Myocyte (in vitro differentiated cells): ENCODE measurements at places on chromosomes 1 and 21. TPM values are rescaled to one million over a fixed set of nuclear protein-coding genes. Genes with fewer than 3 reads are reported as not detected.

MAP3K7CL gene
- total RNA-seq = 57.4 and 115 TPM in 2 replicates

RIMKLA gene
- not detected in 2 replicates for total RNA-seq

OR10J1 gene
- not detected in 2 replicates for total RNA-seq

NBL1 gene
- 4.3 and 5.3 TPM in 2 replicates for total RNA-seq

PADI2 gene
- total RNA-seq = 352 and 536 TPM in 2 replicates

LORICRIN gene
- not detected in 2 replicates for total RNA-seq

LIN9 gene
- 2.1 and 4.4 TPM in 2 replicates for total RNA-seq

FOXE3 gene
- 0.16 TPM in 1 of 2 replicates, not detected in the other for total RNA-seq

- no peak for DNase-seq
Observed at GRCh38 chr21:41604583-41605041, 96.7 kb upstream of the TMPRSS2 start.

DNA sequence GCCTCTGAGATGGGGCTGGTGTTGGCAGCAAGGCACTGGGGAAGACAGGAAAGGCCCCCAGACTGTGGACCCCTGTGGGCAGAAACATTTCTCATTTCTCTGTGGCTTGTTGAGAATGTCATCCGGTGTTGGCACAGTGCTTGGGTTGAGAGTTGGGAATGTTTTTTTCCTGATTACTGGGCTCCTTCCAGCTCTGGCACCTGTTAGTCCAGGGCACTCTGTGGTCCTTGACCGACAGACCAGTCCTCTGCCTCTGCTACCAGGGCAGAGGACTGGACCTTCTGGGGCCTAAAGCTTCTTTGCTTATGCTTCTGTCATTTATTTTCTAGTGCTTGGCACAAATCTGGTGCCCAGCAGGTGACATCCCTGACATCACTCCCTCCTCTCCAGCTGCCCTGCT, 4.8 kb upstream of the SPRR5 start:
- DNase-seq = no peak

- DNase-seq = peak; percentile 28
Observed at GRCh38 chr1:10459184-10459583, 9.4 kb downstream of the CORT start.

DNA sequence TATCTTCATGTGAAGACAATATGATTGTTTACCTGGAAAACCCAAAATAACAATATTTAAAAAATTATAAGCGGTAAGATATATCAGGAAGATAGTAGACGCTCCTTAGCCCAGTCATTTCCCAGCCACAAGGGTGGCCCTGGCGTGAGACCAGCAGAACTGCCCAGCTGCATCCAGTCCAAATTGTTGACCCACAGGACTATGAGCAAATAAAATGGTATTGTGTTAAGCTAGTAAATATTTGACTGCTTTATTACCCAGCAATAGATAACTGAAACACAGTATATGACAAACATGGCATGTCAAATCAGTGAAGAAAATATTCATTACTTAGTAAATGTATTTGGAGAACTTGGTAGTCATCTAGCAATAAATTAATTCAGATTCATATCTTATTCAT, 294.3 kb upstream of the SPAG17 start:
- no peak for DNase-seq

DNA sequence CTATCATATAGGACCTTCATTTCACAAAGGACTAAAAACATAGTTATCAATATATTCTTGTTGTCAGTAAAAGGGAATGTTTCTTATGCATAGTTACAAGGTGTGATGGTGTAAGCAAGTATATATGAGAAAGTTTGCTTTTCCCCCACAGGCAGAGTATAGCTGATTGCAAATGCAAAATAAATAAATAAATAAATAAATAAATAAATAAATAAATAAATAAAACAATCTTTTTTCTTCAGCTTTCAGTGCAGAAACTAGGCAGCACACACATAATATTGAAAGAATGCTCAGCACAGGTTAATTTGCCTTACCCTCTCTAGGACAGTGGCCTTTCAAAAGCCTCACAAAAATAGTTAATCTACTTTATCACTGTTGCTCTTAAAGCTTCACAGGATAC, 138.8 kb downstream of the BRINP3 start:
- DNase-seq = no peak

DNA sequence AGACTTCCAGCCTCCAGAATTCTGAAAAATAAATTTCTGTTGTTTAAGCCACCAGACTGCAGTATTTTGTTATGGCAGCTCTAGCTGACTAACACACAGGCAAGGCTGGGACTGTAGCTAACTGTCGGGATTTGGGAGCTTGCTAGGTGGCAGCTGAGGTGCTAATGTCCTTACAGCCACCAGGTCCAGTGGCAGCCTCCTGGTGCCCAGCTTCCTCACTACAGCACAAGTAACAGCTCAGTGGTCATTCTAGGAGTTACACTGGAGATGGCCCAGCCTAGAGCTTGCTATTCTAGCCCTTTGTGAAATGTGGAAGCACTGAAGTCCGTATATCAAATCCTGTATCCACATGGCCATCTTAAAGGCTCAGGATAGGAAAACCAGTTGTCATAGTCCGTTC, 4.3 kb upstream of the C1orf115 start:
- no peak for DNase-seq

- DNase-seq = peak; percentile 35
Observed at GRCh38 chr1:235843461-235843961, 23.2 kb downstream of the LYST start.

DNA sequence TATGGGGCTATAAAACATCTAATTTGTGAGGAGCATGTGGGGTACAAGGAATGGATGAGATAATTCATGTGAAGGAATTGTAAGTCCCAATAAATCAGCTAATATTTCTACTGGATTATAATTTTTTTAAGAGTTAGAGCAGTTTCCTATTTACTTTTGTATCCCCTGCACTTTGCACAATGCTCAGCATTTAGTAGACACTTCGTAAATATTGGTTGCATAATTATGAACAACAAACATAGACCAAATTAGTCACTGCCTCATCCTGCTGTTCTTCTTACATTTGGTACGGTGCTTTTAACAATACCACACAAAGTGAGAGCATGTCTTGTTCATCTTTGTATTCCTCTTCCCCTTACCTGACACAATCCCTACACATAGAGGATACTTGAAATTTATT, 27.1 kb upstream of the RRP15 start:
- no peak for DNase-seq

DNA sequence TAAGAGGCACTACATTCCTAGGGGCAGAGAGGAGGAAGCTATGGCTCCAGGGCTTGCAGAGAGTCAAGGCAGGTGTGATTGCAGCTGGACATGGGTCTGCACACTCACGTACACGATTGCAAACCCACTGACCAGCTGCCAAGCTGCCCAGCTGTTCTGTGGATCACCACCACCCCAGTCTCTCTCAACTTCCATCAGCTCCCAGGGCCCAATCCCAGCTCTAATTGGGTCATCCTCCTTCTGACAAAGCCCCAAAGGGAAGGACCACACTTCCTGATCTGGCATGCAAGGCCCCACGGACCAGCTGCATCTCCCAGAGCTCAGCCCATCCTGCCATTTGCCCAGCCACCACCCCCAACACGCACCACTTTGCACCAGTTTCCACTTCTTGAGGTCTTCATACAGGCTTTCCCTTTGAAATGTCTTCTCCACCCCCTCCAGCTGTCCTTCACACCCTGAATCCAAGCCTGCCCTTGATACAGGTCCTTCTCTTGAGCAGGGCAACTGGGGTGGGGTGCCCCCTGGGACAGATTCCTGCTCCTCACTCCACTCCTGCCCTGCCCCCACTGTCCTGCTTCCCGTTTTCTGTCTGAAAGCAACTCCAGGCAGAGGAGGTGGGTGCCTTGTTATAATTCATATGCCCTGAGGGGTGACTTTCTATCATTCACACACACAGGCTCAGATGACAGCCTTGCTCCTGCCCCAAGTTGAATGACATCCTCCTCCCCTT, 179.4 kb upstream of the EDN2 start:
- DNase-seq = peak; percentile 90

DNA sequence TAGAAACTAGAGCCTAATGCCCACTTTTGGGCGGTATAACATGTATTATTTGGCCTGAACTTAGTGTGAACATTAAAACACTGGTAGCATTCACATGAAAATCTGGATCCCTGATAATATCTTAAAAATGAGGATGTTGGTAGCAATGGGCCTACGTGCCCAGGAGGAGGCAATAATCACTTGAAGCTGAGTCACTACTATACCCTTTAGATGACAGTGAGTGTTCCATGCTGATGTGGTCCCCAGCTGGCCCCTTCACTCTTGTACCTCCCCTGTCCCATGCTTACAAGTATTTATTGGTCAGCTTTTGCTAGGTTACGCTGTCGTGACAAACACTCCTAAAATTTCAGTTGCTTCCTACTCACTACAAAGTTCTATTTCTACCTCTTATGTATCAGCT, 23.0 kb upstream of the POU2F1 start:
- DNase-seq = no peak

DNA sequence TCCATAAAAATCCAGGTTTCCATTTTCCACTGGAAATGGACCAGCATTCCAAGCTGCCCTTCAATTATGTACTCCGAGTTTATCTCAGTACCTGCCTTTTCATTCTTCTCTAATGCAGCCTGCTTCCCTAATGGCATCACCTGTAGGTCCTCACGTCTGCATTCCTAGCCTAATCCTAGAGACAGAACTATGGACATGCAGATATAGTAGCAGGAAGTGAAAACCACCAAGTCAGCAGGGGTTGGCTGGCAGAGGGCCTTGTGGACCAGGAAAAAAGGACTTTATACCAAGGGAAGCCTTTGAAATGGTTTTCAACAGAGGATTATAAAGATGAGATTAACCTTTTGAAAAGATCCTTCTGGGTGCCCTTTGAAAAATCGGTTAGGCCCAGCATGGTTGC, 135.7 kb upstream of the L1TD1 start:
- no peak for DNase-seq

GRCh38 chr21:31778546-31778945, 46.6 kb upstream of the SCAF4 start:
- peak; percentile 11 for DNase-seq

DNA sequence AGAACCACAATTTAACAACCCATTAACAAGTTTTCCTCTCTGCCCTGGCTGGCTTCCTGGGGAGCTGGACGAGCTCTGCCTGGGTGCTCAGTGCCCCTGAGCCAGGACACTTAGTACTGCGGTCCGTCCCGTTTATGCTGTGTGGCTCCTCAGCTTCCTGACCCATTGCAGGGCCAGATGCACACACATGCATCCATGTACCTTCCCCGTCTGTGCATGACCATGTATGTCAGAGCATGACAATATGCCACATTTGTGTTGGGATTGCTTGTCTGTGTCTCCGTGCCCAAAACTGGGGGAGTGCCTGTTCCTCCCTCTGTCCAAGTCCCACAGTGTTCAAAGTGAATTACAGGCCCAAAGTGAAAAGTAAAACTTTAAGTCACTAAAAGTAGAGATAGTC, 9.7 kb upstream of the TFF3 start:
- no peak for DNase-seq

DNA sequence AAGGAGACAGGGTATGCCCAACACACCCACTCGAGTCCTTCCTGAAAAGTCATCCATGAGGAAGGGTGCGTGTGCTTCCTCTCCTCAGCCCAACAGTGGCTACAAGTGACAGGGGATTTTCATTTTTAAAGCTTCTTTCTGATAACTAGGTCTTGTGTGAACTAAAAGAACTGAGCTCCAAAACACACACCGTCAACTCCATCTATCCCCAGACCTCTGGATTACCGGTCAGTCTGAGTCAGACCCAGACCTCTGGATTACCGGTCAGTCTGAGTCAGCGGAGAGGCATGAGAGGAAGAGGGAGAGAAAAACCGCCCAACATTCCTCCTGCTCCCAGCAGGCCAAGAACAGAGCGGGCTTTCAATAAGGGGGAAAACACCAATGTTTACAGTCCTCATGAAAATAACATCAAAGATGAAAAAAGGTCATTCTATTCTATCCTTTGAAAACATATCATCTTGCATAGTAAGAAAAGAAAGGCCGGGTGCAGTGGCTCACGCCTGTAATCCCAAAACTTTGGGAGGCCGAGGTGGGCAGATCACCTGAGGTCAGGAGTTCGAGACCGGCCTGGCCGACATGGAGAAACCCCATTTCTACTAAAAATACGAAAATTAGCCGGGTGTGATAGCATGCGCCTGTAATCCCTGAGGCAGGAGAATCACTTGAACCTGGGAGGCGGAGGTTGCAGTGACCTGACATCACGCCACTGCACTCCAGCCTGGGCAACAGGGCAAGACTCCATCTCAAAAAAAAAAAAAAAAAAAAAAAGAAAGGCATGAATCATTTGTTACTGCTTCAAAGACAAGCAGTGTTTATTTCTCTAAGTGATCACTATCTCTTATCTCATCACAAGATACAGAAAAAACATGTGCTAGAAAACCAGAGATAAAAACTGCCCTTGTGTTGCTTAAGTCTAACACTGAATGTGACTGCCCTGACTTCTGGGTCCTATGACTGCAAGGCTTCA, 3.4 kb downstream of the PTTG1IP start:
- peak; percentile 91 for DNase-seq

DNA sequence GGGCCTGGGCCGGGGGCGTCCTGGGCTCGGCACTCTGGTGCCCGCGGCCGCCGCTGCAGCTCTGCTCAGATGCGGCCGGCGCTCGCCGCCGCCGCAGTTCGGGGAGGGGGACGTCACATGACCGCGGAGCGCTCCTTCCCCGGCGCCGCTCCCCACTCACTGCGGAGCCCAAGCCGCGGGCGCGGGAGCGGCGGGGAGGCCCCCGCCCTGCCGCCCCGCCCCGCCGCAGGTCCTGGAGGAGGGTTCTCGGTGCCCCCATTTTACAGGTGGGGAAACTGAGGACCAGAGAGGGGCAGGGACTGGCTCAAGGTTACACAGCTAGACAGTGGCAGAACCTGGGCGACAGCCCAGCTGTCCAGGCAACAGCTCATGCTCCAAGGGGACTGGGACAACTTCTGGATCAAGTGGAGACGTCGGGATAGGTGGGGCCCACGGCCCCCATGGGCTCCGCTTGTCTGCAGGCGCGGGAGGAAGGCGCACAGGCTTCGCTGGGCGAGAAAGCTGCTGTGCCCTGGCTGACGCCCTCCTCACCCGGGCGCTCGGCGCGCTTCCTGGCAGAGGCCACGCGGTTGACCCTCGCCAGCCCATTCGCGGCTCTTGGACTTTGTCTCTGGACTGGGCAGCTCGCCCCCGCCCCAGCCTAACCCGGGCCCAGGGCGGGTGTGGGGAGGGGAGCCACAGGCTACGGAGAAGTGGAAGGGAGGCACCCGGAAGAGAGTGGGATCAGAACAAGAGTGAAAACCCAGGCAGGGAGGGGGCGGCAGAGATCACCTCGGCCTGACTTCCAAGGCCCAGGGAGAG, at the start of gene RAP1GAP:
RAP1GAP (minus strand) TSS at position 100 of the 801 bp plus-strand sequence. CDS start 49,325 bp downstream, outside the sequence.
- DNase-seq = no peak

- no peak for DNase-seq
Observed at GRCh38 chr1:205382561-205382960, 25.8 kb upstream of the KLHDC8A start.

GRCh38 chr21:46600978-46601377, 3.9 kb downstream of the S100B start:
- no peak for DNase-seq
